ENCODE measurements at places on chromosomes 6 and 20.

DNA sequence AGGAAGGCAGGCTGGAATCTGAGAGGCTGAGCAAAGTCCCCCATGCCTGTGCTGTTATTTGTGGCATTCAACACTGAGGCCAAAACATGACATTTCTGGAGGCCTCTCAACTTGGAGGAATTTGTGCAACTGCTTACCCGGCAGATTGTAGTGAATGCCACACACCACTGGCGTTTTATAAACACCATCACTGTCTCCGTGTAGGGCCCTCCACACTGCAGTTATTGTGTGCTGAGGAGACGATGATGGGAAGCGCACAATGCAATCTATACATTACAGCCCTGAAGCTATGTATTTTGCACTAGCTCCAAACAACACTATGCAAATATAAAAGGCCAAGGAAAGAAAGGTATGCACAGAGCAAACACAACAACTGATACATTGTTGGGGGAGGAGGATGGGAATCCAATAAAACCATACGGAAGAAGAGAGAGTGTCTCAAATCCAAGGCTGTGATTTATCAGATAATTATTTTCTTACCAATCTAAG lies 106.5 kb downstream of the SMLR1 start:
- no peak for DNase-seq

DNA sequence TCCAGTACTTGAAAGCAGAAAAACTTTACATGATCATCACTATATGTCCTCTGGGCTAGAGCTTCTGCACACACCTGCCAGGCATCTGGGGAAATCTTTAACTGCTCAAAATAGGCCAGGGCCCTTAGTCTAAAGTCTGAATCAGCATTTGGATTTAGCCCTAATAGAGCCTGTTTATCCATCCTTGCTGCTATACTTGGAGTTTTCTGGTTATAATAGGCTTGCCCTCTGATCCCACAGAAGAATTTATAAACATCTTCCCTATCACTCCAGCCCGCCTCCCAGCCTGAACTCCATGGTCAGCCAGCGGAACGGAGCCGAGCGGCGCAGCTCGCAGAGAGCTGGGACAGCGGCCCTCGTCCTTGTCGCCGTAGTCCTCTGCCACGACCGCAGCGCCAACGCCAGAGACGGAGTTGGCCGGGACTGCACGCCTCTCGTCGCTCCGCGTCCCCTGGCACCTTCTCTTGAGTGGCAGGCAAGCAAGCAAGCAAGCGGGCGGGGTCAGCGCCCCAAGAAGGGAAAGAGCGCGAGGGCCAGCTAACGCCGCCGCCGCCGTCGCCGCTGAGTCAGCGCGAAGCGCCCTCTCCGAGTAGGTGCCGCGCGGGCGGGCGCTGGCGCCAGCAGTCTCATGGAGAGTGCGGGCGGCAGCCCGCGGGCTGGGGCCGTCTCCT lies 25.4 kb upstream of the ASIP start:
- DNase-seq = peak; percentile 21

DNA sequence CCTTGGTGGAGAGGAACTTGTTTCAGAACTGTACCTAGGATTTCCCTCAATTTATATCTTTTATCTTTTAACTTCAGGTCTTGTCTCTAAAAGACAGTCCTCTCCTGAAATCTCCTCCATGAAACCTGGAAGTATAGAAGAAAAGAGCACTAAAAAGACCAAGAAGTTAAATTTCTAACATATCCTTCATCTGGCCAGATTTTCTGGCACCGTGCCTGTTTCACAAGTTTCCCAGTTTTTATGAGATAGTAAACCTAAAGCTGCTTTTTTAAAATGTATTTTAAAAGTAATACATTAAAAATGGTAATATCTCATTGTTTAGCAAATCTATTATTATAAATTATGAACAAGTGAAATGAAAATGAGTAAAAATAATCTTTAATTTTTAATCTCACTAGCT lies 348.3 kb upstream of the RSPO3 start:
- no peak for DNase-seq

GRCh38 chr6:6686748-6687601 lies 98.5 kb downstream of the LY86 start:
- peak; percentile 24 for DNase-seq

DNA sequence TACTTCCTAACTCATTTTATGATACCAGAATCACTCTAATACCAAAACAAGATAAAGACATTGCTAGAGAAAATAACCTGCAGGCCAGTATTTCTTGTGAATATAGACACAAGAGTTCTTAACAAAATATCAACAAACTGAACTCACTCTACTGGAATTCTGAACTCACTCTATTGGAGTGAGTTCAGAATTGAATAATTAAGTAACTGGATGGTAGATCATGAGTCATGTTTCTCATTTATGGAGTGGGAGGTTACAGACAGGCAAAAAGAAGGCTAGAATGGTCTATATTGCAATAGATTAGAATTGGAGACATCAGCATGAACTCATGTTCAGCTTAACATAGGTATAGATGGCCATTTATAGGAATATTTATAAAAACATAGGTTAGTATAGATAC lies 26.6 kb upstream of the C6orf58 start:
- no peak for DNase-seq

DNA sequence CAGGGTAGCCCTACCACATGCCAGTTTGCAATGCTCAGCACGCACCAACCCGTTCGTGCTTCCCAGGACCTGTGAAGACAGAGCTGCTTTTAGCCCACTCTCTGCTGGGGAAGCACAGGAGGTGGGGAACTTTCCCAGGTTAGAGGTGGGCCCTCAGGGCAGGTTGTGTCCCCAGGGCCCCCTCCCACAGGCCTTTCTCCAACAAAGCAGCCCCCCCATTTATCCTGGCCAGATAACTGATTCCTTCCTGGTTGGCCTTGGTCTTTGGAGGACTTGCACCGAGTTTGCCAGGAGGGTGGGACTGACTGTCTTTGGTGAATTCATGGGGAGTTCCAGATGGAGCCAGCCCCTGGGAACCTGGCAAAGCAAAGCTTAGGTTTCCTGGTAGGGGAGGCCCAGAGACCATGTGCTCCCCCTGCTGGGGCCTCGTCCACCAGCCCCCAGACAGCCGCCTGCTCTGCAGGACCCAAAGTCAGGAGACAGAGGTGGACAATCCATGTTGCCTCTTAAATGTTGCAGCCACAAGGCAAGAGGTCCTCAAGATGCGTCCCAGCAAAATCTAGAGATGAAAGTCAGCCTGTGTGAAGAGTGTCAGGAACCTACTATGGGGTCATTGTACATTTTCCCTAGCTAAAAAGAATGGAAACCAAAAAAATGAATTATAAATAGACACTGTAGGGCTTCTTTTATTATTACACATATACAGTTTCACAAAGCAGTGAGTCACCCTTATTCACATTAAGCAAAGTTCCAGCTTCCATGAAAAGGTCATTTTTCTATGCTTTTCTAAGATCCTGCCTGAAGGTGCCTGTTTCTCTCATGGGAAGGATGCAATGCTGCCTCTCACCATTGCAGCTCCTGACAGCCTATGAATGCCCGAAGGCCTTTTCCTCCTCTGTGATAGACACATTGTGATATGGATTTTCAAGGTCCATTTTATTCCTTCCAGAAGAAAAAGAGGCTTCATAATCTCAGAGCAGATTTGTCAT lies 497.8 kb downstream of the PREX1 start:
- no peak for DNase-seq

GRCh38 chr6:51843456-51844056 lies 243.9 kb downstream of the PKHD1 start:
- DNase-seq = no peak

DNA sequence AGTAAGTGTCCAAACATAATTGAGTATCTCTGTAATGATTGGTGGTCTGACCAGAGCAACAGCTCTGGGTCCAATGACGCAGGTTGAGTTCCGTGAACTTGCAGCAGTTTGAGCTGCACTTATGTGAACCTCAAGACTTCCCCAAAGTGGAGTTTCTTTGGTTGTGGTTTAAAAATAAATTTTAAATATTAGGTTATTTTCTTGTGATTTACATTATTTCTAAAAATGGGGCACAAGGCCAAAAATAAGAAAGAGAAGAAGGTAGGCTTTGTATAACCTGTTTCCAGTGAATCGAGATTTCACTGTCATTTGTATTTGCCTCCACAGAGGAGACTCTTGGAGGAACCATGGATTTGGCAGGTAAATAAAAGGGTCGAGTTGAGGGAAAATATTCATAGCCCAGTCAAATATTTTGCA lies 166.4 kb upstream of the ZNF217 start:
- no peak for DNase-seq

DNA sequence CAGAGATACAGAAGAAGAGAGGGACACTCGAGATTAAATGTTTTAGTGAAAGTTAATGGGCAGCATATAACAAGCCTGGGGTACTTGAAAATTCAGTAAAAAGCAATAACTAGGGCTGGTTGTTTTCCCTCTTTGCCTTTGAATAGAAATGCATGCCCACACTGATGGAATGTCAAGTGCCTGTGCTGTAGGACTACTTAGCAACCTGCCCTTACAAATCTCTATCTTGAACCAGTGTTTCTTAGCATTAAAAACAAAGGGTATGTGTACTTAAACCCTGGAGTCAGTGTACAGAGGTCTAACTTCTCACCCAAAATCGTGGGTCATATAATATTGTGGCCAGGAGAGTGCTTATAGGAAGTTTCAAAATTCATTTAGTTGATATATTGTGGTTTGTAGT lies 37.1 kb downstream of the RNF144B start:
- no peak for DNase-seq

GRCh38 chr20:347317-347639 lies 367 bp downstream of the NRSN2 start:
- no peak for DNase-seq

Measured in activated T-helper 9 cell treated with anti-CD3 and anti-CD28 coated beads, Interleukin-2, amount 50 U/mL, for 16 hours (primary cell).